ENCODE measurements at places on chromosomes 7 and 10.

GRCh38 chr10:13421382-13421917, 73.4 kb upstream of the SEPHS1 start:
- no peak for DNase-seq

GRCh38 chr10:12214763-12215218, 18.8 kb downstream of the CDC123 start:
- no peak for DNase-seq

DNA sequence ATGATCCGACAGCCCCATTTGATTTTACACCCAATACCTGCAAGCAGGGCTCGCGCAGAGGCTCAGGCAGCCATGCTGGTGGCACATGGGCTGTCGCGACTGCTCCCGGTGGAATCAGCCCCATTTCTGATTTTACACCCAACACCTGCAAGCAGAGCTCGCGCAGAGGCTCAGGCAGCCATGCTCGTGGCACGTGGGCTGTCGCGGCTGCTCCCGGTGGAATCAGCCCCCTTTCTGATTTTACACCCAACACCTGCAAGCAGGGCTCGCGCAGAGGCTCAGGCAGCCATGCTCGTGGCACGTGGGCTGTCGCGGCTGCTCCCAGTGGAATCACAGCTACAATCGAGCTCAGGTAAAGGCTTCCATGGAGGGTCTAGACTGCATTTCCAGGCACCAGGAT, 244.1 kb downstream of the PTPRN2 start:
- DNase-seq: no peak

DNA sequence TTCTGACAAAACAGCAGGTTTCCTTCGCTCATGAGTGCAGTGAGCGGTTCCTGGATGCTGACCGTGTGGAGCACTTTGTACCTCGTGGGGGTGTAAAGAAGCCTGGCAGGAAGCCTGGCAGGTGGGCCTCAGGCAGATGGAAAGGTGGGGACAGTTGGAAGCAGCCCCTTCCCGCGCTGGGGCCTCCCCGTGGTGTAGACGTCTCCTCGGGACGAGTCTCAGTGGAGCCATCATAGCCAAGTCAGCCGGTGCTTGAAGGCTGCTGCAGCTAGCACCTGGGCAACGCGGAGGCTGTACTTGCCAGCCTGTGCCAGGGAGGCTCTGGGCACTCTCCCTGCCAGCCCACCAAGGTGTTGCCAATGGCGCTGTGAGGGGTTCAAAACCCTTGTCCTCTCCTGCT, 154.5 kb downstream of the WDR37 start:
- DNase-seq: no peak

DNA sequence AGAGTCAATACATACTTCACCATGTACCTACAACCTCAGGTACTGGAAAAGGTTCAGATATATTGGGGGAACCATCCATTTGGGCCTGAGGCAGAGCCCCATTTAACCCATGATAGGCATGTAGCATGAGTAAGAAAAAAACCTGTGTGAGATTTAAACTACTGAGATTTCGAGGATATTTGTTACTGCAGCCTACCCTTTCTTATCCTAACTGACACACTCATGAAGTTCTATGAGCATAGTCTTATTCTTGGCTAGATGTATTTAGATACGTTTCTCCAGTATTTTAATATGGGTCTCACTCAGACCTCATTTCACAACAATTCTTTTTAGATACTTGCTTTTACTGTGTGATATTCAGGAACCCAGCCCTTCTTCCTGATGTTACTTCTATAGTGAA, 39.3 kb downstream of the GHRHR start:
- no peak for DNase-seq

DNA sequence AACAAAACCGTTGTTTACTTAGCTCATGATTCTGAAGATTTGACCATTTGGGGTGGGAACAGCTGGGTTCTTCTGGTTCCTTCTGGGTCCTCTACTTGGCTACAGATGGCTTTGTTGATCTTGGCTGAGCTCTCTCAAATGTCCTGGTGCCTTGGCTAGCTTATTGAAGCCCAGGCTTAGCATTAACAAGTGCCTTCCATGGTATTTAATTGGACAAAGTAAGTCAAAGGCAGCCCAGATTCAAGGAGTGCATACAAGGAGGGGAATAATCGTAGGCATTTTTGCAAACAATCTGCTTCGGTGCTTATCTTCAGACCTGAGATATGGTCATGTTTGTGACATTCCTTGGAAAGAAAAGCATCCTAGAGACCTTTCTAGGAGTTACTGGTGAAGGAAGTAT, 81.4 kb downstream of the ADCYAP1R1 start:
- DNase-seq: no peak

GRCh38 chr10:17474595-17475323, 20.4 kb upstream of the ST8SIA6 start:
- DNase-seq: no peak
